ENCODE measurements at places on chromosomes 11 and 22.

DNA sequence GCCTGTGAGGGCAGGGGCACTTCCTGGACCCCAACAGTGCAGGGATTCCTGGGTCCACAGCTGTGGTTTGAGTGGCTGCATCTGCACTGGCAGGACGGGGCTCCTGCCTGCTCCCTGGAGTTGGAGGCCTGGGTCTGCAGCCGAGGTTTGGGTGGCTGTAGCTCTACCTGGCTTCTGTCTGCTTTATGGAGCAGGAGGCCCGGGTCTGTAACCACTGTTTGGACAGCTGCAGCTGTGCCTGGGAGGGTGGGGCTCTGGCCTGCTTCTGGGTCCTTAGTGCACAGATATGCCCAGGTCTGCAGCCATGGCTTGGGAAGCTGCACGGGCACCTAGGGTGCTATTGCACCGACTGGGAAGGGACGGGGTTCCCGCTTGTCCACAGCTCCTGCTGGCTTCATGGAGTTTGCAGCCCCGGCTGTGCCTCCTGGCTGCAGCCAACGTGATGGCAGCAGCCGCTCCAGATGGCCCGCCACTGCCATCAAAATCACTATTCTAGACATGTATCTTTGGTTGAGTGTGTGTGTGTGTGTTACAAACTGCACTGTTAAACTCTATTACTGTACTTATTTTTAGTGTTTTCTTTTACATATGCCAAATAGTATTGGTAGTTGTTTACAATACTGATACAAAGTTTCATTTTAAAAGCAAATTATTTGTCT lies 412.3 kb upstream of the KIRREL3 start:
- no peak for DNase-seq

DNA sequence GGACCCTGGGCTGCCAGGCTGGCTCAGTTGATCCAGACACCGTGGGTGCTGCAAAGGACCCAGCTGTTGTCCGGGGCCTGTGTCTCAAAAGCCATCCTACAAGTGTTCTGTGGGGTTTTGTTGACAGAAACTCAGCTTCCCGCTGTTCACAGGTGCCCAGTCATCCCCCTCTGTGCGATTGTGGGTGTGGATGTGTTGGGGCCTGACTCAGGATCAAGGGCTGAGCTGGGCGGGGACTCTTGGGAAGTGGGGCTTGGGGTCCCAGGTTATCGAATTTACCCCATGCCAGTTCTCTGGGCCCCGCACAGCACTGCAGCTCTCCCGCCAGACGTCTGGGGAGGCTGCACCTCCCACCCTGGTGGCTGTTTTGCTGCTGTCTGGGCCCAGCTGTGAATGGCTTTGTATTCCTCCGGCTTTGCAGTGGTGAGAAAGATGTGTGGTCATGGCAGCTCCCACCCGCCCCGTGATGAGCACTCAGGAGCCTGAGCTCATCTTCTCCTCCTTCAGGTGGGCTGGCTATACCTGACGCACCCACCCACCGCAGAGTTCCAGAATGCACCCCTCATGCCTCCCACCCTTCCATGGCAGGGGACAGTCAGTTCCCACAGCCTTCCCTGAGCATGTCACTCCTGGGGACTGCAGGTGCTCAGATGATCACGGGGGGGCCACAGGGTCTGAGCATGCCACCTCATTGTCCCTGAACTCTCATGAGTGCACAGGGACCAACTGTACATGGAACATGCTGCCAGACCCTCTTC lies 3.6 kb upstream of the AP2A2 start:
- DNase-seq: no peak

DNA sequence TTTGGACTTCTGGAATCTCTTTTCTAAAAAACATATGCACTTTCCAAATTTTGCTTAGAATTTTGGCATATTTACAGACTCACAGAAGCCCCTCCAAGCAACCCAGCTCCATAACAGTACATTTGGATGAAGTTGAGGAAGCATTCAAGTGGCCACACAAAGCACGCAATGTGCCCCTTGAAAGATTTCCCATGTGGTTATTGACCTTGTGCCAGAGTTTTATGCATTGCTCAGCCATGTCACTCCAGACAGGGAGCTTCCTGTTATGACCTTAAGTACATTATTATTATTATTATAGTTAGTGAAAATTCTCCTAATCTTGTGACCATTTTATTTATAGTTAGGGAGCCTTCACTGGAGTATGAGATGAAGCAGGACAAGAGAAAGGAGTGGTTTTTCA lies 35.0 kb upstream of the BDNF start:
- DNase-seq: no peak

DNA sequence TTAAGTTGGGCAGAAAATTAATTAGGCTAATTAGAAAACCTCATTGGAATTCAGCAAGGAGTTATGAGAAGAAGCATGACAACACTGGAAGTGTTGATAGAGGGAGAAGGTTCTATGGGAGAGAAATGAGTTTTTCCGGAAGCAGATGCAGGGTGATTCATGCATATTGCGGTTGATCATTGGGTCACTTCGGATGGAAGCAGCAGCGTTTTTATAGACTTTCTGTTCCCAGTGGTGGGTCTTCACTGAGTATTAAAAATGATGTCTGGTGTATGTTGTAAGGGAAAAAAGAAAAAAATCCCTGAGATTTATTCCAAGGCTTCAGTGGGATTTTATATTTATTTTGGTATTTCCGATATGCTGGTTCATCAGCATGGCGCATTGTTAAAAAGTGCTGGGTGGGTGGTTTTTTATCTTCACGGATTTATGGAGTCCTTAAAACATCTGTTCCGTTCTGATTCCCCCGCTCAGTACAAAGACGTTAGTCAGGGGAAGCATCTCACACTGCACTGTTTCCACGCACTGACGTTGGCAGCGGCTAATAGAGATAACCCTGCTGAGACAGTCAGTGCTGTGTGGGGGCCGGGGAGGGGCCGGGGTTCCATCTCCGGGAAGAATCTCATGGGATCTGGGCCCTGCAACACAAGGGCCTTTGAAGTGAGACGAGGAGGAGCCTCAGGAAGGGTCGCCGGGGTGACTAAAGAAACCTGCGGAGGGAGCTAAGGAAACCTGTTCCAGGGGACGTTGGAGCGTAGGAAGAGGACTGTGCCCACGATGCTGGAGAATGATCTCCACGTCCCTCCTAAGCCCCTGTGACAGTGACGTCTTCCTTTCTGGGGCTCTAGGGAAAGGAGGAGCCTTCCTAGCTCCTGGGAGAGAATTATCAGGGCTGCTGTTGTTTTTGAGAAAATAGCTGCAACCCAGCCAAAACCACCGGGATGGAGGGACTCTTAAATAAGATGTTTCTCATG lies 390.0 kb downstream of the NTM start:
- DNase-seq: no peak

DNA sequence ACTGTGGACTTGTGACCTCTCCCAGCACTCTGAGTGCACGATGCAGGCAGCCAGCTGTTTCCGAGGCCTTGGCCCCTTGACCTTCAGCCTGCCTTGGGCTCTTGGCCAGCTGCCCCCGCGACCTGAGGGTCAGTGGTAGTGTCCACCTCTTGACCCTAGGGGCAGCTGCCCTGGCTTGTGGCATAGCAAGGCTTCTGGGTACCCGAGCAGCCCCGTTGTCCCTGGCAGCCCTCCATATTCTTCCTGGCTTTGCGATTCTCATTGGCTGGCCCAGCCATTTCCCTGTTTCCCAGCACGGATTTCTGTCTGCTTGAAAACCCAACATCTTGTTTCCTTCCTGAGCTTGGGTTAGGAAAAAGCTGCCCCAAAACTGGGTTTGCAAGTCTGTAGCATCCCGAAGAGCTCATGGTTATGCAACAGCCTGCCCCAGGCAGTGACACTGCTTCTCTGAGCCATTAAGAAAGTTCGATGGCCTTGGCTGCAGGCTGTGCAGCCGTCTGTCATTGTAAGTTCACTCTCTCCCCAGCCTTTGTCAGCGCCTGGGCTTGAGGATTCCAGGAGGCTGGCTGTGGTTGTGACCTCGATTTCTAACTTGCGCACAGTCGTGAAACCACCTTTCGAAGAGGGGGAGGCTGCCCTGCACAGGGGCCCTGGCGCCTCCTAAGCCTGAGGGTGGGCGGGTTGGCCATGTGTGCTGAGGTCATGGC lies 48.8 kb downstream of the FBLN1 start:
- DNase-seq: no peak

DNA sequence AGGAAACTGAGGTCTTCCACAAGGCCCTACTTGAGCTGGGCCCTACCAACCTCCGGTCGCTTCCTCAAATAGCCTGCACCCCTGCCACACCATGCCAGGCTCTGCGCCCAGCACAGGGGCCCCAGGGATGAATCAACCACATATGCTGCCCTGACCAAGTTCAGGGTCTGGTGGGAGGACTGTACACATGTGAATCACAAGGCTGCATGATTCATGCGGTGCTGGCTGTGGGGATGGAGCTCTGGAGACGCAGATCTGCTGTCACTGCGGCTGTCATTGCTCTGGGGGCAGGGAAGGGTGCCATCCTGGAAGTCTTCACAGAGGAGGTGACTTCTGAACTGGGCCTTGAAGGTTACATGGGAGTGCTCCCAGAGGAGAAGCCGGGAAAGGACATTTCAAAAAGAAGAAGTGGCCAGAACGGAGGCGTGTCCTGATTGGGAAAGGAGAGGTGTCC lies 21.5 kb downstream of the CYTH4 start:
- DNase-seq: peak; percentile 85

GRCh38 chr22:46484156-46484860 lies 53.1 kb downstream of the CELSR1 start:
- DNase-seq: no peak

DNA sequence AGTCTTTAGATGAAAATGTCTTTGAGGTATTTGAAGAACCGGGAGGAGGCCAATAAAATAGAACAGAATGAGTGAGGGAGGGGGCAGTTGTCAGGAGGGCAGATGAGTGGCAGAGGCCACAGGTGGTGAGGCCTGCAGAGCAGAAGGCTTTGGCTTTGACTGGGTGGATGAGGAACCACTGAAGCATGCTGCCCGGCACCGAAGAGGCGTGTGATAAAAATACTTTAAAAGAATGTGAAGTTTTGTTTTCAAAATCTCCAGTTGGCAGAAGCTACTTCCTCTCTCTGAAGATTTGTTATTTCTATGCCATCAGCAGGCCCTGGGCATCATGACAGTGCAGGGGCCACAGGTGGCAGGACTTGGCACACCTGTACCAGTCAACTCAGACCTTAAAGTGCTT lies 6.3 kb downstream of the MS4A12 start:
- DNase-seq: no peak

DNA sequence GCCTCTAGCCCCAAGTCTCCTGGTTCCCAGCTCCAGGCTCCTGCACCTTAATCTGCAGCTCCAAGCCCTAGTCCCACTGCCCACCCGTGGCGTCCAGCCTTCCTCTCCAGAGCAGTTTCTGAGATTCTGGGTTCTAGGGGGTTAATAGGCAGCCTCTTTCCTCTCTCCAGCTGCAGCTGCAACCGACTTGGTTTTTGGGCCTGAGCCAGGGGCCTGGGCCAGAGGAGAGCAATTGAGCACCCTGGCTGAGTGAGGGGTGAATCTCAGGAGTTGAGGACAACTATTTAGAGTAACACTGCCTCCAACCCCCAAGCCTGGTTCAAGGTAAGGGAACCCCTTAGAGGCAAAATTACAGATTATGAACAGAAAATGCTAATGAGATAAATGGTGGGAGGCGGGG lies 9.0 kb upstream of the CHRM1 start:
- no peak for DNase-seq

GRCh38 chr11:115652094-115652493 lies 147.9 kb upstream of the CADM1 start:
- no peak for DNase-seq

- DNase-seq: no peak
Measured at GRCh38 chr22:29469755-29470154, 10.3 kb upstream of the NEFH start.

DNA sequence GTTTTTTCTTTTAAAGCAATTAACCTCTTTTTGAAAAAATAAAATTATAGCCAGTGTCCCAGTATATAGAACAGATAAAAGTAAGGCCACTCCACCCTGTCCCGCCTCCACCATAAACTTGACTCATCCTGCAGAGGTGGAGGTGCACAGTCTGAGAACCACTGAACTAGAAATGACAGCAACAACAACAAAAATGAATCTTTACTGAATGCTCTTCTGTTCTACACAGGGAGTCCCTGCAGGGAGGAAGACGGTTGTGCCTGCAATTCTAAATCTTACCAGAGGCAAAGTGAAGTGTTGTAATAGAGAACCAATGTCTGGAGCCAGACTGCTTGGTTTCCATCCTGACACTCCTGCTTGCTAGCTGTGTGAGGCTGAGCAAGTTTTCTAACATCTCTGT lies 162.3 kb downstream of the FBXO7 start:
- DNase-seq: no peak

DNA sequence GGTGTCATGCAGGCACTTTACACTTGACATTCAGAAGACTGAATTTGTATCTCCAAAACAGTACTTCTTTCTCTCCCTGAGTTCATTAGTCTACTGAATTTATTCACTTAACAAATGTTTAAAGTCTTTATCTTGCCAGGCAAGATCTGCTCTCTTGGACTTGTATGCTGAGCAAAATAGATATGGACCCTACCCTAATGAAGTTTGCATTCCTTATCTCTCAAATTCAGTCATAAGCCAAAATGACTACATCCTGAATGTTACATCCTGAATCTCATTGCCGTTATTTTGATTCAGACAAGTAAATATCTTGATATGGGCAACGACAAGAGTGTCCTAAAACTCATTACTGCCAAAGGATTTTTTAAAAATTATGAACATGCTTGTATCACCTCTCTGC lies 29.7 kb downstream of the FAR1 start:
- no peak for DNase-seq

DNA sequence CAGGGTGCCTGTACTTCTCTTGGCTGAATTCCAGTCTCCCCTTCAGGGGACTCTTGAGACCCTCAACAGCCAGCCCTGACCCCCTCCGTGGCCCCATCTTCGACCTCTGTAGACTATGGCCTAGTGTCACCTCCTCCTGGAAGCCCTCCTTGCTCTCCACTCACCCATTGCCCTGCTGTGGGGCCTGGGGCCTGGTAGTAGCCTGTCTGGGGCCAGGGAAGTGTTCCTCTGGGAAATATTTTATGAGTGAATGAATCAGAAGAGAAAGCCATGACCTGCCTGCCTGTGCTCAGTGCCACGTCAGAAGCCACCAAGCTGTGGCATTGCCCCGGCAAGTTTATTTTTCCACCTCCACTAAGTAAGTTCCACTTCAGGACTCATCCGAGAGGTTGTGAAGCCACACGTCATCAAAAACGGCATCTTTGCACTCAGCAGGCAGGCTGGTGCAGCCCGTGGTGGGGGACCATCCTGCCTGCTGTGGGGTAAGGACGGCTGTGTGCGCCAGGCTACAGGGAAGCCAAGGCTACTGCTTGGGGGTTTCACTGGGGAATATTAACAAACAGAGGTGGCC lies 59.6 kb upstream of the PPARA start:
- no peak for DNase-seq

DNA sequence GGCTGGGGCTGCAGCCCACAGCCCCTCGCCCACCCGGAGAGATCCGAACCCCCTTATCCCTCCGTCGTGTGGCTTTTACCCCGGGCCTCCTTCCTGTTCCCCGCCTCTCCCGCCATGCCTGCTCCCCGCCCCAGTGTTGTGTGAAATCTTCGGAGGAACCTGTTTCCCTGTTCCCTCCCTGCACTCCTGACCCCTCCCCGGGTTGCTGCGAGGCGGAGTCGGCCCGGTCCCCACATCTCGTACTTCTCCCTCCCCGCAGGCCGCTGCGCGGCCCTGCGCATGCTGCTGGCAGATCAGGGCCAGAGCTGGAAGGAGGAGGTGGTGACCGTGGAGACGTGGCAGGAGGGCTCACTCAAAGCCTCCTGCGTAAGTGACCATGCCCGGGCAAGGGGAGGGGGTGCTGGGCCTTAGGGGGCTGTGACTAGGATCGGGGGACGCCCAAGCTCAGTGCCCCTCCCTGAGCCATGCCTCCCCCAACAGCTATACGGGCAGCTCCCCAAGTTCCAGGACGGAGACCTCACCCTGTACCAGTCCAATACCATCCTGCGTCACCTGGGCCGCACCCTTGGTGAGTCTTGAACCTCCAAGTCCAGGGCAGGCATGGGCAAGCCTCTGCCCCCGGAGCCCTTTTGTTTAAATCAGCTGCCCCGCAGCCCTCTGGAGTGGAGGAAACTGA lies 731 bp downstream of the GSTP1 start:
- DNase-seq: no peak
